ENCODE measurements at places on chromosomes 12 and 14. TPM values are rescaled to one million over a fixed set of nuclear protein-coding genes. Genes with fewer than 3 reads are reported as not detected.

DNA sequence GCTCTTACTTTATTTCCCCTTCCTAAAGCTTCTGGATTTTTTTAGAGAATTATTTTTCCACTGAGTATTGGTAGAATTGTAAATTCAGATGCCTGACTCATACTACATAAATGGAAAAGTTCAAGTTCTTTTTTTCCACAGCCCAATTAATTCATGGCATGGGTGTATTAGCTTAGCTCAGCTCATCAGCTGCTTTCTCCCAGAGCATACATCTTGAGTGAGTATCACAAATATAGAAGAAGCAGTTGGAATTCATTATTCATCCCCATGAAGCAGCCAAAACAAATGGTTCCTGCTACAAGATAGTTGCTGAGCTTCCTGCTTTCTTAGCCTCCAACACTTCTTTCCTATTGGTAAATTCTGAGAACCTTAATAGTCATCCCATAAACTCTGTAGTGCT is 105.1 kb downstream of the C12orf50 start:
- no peak overlapping the region for H3K27ac ChIP-seq
- no peaks in the 10 kb centered on the region for H3K36me3 ChIP-seq
- H3K27me3 ChIP-seq: no peaks in the 10 kb centered on the region
- no peak overlapping the region for H3K4me3 ChIP-seq

DNA sequence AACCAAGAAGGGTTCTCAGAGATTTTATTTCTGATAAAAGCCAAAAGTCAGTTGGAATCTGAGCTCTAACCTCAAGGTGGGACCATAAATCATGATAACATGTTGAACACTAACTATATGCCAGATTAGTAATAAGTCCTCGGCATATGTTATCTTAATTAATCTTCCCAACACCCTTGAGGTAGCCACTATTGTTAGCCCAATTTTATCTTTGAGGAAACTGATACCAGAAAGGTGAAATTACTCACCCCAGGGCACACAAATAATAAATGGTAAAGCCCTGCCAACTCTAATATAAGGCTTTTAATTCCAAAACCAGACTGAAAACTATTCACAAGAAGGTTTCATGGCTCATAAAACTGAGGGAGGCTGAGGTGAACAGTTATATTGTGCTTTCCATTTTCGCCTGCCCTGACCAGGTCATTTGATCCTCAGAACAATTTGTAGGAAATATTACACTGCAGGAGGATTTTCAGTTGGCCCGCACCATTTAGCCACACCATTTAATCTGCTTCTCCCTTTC is 16.1 kb upstream of the NUAK1 start:
- no peaks in the 10 kb centered on the region for H3K36me3 ChIP-seq
- no peaks in the 10 kb centered on the region for H3K27me3 ChIP-seq
- no peaks in the 10 kb centered on the region for H3K4me1 ChIP-seq

- H3K27me3 ChIP-seq: no peaks in the 10 kb centered on the region
- no peak for DNase-seq
- H3K27ac ChIP-seq: no peak overlapping the region
- no peaks in the 10 kb centered on the region for H3K4me1 ChIP-seq
- H3K4me3 ChIP-seq: no peak overlapping the region
These were observed 145.3 kb downstream of the CACNA1C start for GRCh38 chr12:2198005-2198501.

- no peak for DNase-seq
- H3K27ac ChIP-seq: no peak overlapping the region
- no peak overlapping the region for H3K4me3 ChIP-seq
- H3K4me1 ChIP-seq: peaks cover 6% of the 10 kb centered on the region
These were observed 60.4 kb downstream of the NIN start for GRCh38 chr14:50770586-50770985.

GRCh38 chr14:93381644-93382043 is 34.7 kb downstream of the COX8C start:
- DNase-seq: no peak
- H3K27ac ChIP-seq: no peak overlapping the region
- no peaks in the 10 kb centered on the region for H3K36me3 ChIP-seq
- no peaks in the 10 kb centered on the region for H3K27me3 ChIP-seq
- H3K4me3 ChIP-seq: no peak overlapping the region

- no peaks in the 10 kb centered on the region for H3K4me1 ChIP-seq
- no peaks in the 10 kb centered on the region for H3K27me3 ChIP-seq
- H3K36me3 ChIP-seq: no peaks in the 10 kb centered on the region
- no peak overlapping the region for H3K4me3 ChIP-seq
- H3K27ac ChIP-seq: no peak overlapping the region
These were observed 10.4 kb upstream of the GPR132 start for GRCh38 chr14:105075379-105076295.

GRCh38 chr12:5059358-5059757 is 15.7 kb downstream of the KCNA5 start:
- no peaks in the 10 kb centered on the region for H3K36me3 ChIP-seq
- H3K27ac ChIP-seq: peak overlapping the region; percentile 55
- peak; percentile 64 for DNase-seq
- H3K27me3 ChIP-seq: no peaks in the 10 kb centered on the region

DNA sequence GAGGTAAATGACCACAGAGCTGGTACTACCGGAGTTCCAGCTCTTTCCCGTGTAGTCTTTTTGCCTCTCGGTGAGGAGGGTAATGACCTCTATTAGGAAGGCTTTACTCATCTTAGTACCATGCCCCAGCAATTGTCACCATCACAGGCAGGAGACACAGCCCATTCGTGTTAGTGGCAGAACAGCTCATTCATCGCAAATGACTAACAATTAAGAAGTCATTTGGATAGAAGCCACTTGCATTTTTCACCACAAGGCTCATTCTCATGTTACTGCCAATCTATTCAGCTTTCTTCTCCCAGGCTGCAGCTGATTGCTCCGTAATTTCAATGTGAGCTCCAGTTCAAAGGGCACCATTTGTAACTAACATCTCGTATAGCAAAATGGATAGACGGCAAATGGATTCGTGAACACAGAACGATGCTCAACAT is 718.8 kb upstream of the TMEM132C start:
- no peaks in the 10 kb centered on the region for H3K4me1 ChIP-seq
- no peak overlapping the region for H3K27ac ChIP-seq
- no peak for DNase-seq
- no peaks in the 10 kb centered on the region for H3K27me3 ChIP-seq
- H3K4me3 ChIP-seq: no peak overlapping the region

DNA sequence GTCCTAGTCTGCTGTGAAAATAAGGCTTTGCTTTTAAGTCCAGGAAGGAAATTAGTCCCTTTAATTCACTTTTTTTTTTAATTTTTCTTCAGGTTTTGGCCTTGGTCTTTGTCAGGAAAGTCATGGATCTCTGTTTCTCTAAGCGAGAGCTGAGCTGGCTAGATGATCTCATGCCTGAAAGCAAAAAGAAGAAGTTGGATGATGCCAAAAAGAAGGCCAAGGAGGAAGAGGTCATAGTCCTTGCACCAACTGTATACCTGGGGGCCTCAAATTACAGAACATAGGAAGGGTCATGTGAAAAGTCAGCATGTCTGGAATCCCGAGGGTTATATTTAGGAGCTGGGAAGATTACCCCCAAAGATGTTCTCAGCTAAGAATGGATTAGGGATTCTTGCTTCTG is 72.3 kb downstream of the SLC4A8 start:
- H3K27me3 ChIP-seq: no peaks in the 10 kb centered on the region
- no peaks in the 10 kb centered on the region for H3K4me1 ChIP-seq
- no peak overlapping the region for H3K27ac ChIP-seq
- no peaks in the 10 kb centered on the region for H3K36me3 ChIP-seq

DNA sequence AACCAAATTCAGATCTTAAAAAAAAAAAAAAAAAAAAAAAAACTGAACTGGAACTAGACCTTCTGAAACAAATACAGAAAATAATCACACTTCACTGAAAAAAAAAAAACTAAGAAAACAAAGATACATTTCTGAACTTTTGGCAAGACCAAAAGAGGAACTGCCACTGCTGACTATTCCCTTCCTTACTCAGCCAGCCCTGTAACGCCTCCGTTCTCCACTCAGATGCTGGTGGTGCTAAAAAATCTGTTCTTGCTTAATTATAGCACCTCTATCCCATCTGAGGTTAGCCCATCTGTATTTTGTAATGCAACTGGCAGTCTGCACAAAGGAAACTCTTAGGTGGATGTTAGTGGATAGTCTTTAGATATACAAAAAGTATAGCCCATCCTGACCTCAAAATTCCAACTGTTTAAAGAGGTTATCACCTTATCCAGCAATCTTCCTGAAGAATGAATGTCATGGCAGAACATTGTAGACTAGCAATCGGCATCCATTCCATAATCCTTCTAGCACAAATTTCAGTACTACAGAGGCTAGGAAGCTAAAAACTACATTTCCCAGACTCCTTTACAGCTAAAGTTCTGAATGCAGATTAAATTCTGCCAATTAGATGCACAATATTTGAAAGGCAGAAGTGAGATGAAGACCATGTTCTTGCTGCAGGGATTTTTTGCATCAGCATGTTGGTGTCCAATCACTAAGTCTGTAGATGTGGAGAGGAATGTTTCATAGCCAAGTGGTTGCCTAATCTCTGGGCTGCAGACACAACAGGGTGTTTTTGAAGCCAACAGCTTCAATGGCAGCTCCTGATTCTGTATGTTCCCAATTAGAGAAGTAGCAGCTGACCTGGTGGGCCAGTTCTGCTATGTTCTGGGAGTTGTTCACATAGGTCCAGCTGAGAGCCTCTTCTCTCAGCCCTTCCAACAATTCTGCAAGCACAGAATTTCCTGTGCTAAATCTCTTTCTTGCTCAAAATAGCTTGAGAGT is 5.7 kb downstream of the MAP3K9 start:
- no peak for DNase-seq
- no peaks in the 10 kb centered on the region for H3K27me3 ChIP-seq
- H3K36me3 ChIP-seq: no peaks in the 10 kb centered on the region
- no peaks in the 10 kb centered on the region for H3K4me1 ChIP-seq
- H3K27ac ChIP-seq: no peak overlapping the region

GRCh38 chr14:23114669-23115038 is 4.4 kb downstream of the CEBPE start:
- H3K27me3 ChIP-seq: no peaks in the 10 kb centered on the region
- no peaks in the 10 kb centered on the region for H3K36me3 ChIP-seq
- no peak overlapping the region for H3K27ac ChIP-seq
- no peak overlapping the region for H3K4me3 ChIP-seq
- no peak for DNase-seq

GRCh38 chr12:5171701-5172100 is 128.0 kb downstream of the KCNA5 start:
- H3K27ac ChIP-seq: no peak overlapping the region
- DNase-seq: no peak

- no peak overlapping the region for H3K27ac ChIP-seq
- H3K36me3 ChIP-seq: no peaks in the 10 kb centered on the region
- H3K4me3 ChIP-seq: no peak overlapping the region
- no peaks in the 10 kb centered on the region for H3K4me1 ChIP-seq
- DNase-seq: no peak
These were observed 17.3 kb downstream of the IRF2BPL start for GRCh38 chr14:77011245-77011644.

DNA sequence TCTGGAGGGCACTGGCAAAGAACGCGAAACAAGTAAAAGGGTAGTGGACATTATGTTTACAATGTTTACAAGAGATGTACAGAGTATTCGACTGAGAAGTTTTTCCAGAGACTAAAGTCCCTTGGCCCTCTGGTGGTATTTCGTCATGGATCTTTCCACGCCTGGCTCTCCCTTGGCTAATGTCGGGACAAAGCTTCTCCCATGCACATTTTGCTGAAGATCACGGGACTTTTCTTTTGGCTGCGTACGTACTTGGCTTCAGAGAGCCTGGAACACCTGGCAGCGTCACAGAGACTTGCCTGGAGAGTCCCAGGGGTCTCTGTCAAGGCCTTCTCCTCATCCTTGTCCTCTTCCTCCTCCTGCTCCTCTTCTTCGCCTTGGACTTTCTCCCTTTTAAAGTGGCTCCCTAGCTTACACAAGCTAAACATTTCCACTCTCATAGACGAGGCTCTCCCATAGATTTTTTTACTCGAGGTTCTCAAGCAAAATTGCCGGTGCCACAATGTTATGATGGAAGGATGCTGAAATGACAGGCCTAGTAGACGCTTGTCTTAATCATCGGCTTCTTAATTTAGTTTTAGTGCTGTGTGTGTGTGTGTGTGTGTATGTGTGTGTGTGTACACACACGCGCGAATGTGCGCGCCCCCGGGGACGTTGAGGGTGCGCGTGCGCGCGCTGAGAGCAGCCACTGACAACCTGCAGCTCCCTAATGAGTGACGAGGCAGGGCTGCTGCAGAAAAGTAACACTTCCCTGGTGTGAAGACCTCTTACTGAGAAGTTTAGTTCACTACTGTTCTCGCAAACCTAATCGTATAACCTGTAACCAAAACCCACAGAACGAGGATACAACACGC is 4.9 kb upstream of the FOXG1 start:
- no peak overlapping the region for H3K27ac ChIP-seq
- peaks cover 7% of the 10 kb centered on the region for H3K27me3 ChIP-seq
- no peak for DNase-seq
- no peaks in the 10 kb centered on the region for H3K36me3 ChIP-seq
- H3K4me3 ChIP-seq: no peak overlapping the region

DNA sequence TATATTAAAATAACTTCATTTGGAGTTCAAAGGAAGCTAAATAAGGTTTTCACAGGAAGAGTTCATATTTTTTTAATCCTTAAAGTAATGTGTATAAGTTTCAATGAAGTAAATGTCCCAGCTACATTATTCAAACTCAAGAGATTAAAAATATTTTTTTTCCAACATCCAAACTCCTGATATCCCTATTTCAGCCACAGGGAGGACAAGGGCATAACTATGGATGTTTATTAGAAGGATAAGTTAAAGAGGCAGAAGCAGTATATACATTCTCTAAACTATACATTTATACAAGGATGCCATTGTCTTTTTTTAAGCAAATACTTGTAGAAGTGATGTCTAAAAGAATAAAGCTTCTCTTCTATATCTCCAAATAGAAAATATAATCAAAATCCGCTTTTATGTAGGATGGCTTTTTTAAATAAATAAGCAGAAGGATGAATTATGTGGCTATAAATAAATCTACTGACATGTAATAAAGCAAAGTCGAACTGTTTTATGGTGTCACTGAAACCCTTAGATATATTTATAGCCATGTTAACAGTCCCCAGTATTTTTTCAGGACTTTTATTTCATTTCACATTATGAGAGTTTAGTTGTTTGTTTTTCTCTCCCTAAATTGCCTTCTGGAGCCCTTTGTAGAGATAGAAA is 936.5 kb downstream of the DIO2 start:
- no peak for DNase-seq
- H3K4me3 ChIP-seq: no peak overlapping the region
- no peak overlapping the region for H3K27ac ChIP-seq
- H3K36me3 ChIP-seq: no peaks in the 10 kb centered on the region
- no peaks in the 10 kb centered on the region for H3K27me3 ChIP-seq
- no peaks in the 10 kb centered on the region for H3K4me1 ChIP-seq

DNA sequence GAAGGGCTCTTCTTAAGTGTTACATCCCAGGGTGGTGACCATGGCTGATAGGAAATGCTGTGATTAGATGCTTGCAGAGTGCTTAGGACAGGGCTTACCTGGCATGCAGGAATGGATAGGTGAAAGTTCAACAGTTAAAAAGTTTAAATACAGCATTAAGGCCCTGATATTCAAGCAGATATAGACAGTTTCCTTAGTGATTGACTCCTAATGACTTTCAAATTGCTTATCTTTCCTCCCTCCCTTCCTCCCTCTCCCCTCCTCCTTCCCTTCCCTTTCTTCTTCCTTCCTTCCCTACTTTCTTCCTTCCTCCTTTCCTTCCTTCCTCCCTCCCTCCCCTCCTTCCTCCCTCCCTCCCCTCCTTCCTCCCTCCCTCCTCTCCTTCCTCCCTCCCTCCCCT is 244.6 kb upstream of the NOS1 start:
- no peak overlapping the region for H3K4me3 ChIP-seq
- H3K36me3 ChIP-seq: no peaks in the 10 kb centered on the region
- no peak for DNase-seq

The AKAP3 gene
- 0.68 TPM for total RNA-seq

The GALNT4 gene
- total RNA-seq: 7.4 TPM

The KLHDC1 gene
- total RNA-seq: 10.1 TPM

The SERPINA1 gene
- 17.8 TPM for total RNA-seq

The DEPDC4 gene
- total RNA-seq: 0.29 TPM

The CBLN3 gene
- 4.3 TPM for total RNA-seq

The SCN8A gene
- 0.48 TPM for total RNA-seq
